Activated CD4-positive, alpha-beta T cell treated with anti-CD3 and anti-CD28 coated beads, Interleukin-2, Interleukin-6, amounts not matched to agents 100 ng/mL and 50 ng/mL, durations not matched to agents 16 hours and 8 hours (primary cell): ENCODE measurements at places on chromosomes 4 and X.

GRCh38 chr4:162839814-162840213, 326.9 kb downstream of the NAF1 start:
- no peak for DNase-seq

DNA sequence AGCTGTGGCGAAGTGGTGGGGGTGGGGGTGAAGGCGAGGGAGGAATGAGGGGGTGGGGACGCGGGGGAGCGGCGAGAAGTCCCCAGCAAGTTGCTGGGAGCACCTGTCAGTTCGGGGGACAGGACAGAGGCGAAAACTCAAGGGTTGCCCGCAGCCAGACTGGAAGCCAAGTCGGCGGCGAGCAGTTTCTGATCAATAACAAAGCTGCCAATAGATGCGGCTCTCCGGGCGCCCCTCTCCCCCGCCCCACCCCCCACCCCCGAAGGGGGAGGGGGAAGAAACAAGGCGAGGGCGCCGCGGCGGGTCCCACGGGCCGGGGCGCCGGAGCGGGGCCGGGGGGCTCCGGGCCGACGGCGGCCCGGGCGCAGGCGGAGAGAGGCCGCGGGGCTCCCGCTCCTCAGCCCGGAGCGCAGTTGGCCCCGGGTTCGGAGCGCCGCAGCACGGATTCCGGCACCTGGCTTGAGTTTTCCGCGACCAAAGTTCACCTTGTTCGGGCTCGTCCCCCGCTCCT, 379 bp downstream of the PDGFC start:
- no peak for DNase-seq

DNA sequence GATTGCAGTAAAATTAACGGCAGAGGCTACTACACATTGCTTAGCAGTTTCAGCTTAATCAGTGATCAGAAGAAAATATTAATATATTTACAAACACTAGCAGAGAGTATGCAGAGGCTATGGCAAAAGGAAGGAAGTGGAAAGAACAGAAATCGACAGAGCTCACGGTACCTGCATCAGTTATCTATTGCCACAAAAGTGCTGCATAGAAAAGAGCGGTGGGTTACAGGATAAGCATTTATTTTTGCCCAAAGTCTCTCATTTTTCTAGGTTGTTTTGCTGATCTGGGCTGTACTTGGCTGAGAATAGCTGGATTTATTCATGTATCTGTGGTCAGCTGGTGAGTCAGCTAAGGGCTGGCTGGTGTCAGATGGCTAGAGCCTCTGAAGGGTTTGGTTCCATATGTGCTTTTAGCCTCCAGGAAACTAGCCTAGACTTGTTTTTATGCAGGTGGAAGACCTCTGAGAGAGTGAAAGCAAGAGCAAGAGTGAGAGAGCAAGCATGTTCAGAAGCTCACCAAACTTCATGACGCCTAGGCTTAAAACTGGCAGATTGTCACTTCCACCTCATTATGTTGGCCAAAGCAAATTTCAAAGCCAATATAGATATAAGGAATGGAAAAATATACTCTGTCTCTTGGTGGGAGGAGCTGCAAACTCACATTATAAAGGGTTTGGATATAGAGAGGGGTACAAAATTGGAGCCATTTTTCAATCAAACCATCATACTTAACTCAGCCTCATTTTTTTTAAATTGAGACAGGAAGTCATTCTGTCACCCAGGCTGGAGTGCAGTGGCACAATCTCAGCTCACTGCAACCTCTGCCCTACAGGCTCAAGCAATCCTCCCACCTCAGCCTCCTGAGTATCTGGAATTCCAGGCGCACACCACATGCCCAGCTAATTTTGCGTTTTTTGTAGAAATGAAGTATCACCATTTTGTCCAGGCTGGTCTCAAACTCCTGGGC, 153.2 kb upstream of the RPL34 start:
- peak; percentile 43 for DNase-seq

DNA sequence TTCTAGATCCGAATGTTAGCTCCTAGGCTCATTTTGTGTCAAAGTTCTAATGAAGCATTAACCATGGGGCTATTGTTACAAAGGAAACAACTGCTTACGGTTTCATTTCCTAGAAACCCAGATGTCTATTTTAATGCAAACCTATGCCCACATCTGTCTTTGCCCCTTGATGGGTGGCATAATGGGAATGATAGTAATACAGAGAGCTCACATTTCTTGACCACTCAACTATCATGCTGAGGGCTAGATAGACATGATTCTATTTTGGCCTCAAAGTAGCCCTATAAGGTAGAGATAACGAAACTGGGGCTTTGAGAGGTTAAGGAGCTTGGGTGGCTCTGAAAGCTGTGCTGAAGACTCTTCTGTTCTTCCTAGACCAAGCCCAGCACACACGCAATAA, 1.9 kb downstream of the TLR7 start:
- DNase-seq, result no peak

DNA sequence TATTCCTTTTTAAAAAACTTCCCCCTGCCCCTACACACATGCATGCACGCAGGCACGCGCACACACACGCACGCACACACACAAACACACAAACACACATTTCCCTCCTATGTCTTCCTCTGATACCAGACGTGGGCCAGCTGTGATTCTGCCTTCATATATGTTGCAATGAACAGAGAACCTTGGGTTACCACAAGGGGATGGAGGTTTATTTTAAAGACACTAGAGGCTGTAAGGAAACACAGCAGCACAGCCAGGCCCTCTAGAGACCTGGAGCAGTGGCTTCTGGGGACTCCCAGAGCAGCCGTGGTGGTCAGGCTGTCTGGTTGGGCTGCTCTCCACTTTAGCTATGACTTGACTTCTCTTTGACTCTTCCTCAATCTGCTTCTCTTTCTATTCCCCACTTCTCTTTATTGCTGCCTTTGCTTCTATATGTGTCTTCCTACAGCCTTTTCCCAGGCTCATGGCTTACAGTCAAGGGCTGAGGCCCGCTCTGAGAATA, 3.2 kb upstream of the TLR10 start:
- DNase-seq, result no peak

- no peak for DNase-seq
Measured at GRCh38 chr4:71009890-71010588, 16.6 kb downstream of the DCK start.

GRCh38 chr4:84470204-84470785, 28.8 kb downstream of the NKX6-1 start:
- peak; percentile 6 for DNase-seq

DNA sequence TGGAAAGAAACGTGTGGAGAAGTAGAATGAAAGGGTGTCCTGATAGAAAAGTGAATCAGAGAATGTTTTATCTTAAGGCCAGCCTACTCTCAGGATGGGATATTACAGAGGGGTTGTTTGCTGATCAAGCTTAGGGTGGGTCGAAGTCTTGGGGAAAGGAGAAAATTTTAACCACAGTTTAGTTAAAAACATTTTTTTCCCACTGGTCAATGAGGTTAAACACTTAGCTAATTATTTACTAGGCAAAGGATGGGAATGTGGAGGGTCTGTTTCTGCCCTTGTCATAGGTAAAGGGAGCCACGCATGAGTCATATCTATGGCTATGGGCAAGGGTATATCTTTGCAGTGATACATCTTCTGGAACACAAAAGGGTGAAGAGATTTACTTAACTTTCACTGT, 16.1 kb upstream of the SULT1E1 start:
- DNase-seq, result no peak

DNA sequence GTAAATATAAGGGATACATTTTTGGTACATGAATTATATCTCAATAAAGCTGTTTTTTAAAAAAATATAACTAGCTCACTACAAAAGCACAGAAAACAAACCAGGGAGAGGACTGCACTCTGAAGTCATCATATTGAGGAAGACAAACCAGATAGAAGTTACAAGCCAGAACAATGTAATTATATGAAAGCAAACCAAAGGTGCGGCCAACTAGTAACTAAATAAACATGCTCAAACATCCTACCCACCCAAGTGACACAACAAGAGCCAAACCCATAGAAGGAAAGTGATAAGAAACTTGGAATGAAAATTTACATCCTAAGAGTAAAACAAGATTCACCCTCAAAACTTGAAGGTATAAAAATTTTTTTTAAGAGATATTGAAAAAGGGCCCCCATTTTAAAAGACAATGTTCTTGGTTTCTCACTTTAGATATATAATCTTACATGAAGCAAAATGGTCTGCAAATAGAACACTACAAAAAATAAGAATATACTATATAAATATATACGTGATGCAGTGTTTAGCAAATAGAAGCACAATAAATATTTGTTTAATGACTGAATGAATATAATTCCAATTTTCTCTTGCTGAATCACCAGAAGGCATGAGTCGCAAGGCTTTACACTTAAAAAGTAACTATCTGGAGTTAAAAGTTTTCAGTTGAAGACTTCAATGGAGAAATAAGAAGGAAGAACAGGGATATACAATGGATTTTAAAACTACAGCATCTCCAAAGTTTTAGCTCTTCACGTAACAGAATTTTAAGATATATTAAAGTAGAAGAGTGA, 4.0 kb upstream of the SH3D19 start:
- no peak for DNase-seq

DNA sequence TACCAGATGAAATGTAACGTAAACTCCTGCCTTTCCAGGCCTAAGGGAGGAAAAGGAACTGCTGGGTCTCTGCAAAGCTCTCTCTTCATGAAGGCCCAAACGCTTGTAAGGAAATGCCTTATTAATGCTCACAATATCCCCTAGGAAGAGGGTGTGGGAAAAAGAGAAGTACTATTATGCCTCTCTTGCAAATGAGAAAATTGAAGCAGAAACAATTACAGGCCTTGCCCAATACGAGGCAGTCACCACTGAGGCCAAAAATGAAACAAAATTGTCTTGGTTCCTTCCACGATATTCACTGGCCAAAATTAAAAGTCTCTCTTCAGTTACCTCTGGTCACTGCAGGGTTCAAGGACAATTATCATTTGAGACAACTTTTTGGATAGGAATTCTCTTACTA, 3.2 kb downstream of the SCARB2 start:
- no peak for DNase-seq

DNA sequence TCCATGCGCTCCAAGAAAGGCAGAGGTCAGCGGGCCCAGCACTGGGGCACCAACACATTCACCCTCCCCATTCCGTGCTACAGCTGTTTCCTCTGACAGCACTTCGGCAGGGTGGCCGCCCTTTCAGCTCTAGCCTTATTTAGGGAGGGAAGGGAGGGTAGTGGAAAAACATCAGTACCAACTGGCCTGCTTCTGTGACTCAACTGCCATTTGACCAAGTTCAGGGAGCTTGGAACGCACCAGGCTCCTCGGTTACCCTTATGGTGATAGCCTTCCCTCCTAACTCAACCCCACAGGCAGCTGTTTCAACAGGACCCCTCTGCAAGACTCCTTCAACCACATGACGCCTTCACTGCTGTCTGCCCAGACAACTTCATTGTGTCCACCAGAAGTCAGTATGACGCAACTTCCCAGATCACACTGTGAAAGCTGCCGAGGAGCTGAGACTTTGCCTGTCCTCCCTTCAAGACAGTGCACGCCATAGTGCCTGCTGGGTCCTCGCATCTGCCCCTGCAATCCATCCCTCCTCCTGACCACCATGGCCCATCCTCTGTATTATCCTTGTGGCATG, 132.2 kb downstream of the AFAP1 start:
- DNase-seq, result no peak

- DNase-seq, result no peak
Measured at GRCh38 chr4:186560647-186561046, 5.3 kb upstream of the MTNR1A start.

GRCh38 chr4:138832563-138832962, 183.0 kb upstream of the NOCT start:
- DNase-seq, result no peak

DNA sequence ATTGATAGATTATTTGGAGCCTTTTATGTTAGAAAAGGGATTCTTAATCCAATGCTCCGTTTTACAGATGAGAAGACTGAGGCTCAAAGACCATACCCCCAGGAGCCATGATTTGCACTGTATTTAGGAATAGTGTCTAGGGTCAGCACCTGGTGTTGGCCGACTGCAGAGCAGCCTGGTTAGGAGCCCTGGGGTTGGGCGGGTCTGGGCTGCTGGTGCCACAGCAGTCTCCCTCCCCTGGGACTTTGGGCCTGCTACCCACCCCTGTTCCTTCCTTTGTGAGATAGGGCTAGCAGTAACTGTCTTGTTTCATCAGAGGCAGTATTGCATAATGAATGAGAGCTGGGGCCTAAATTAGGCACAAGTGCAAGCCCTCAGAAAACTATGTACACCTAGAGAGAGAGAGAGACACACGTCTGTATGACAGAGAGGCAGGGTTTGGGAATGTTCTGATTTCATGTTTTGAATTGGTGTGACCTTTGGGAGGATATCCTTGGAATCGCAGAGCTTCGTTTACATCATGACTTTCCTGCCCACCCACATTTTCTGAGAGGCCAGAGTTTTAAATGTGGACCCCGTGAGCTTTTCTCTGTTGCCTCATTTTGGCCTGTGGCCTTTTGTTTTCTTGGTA, 111.7 kb downstream of the PTTG2 start:
- no peak for DNase-seq

GRCh38 chr4:52560844-52561280, 98.2 kb downstream of the USP46 start:
- no peak for DNase-seq

DNA sequence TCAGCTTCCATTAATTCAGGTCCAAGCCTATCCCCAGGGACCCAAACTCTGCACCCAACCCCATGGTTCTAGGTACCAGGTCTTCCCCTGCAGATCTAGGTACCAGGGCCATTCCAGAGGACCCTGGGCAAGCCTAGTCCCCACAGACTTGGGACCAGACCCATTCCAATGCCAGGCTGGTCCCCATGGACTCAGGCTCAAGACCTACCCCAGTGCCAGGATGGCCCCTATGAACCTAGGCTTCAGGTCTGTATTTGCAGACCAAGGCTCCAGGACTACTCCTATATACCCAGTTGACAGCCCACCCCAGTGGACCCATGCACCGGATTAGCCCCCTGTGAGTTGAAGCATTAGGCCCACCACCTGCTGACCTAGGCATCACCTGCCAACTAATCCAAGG, 8.9 kb downstream of the MTHFD2L start:
- no peak for DNase-seq

DNA sequence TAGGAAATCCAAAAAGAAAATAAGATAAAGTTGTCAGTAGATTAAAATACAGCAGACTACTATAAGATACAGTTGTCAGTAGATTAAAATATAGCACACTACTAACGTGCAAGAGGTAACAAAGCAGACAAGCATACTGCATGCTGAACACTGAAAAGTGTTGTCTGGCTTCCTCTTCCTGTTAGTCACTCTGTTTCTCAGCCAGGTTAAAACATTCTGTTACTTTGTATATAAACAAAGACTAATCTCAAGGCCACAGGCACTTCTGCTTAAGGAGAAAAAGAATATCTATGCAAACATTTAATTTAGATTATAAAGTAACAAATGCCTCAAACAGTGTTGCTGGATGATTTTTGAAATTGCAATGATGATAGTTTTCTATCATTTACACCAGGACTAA, 41.0 kb upstream of the SCD5 start:
- DNase-seq, result no peak

- no peak for DNase-seq
Measured at GRCh38 chr4:8029689-8030088, 90.0 kb upstream of the AFAP1 start.

- DNase-seq, result no peak
Measured at GRCh38 chr4:94536049-94536448, 84.3 kb downstream of the PDLIM5 start.

GRCh38 chr4:10753336-10753735, 68.8 kb upstream of the CLNK start:
- no peak for DNase-seq
